ENCODE measurements at places on chromosomes 4 and X. TPM values are rescaled to one million over a fixed set of nuclear protein-coding genes. Genes with fewer than 3 reads are reported as not detected.
A peak's percentile ranks its signal among the peaks of the same experiment; 100 is the strongest.

DNA sequence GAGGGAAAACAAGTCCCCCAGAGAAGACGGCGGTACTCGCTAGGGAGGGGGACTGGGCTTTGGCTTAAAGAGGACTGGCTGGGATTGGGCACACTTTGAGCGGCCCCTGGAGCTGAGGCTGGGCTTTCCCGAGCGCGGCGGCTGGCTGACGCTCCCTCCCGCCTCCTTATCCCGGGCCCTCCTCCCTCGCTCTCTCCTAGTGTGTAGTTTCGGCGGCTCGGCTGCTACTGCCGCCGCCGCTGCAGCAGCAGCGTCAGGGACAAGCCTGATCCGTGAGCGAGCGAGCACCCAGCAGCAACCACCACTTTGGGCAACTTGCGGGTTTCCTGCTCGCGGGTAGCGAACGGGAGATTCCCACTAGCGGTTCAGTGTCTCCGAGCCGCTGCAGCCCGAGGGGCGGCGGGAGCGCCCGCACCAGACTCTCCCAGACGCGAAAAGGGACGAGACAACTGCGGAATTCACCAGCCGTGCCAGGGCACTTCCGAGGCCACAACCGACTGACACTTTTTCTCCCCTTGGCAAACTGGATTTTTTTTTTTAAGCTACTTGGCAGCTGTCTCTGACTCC lies 632 bp upstream of the PCDH7 start:
- peak overlapping the region; percentile 62 for H3K4me3 ChIP-seq
- H3K27me3 ChIP-seq = no peaks in the 10 kb centered on the region
- H3K27ac ChIP-seq = peak overlapping the region; percentile 78
- H3K4me1 ChIP-seq = peaks cover 24% of the 10 kb centered on the region
- H3K36me3 ChIP-seq = no peaks in the 10 kb centered on the region

DNA sequence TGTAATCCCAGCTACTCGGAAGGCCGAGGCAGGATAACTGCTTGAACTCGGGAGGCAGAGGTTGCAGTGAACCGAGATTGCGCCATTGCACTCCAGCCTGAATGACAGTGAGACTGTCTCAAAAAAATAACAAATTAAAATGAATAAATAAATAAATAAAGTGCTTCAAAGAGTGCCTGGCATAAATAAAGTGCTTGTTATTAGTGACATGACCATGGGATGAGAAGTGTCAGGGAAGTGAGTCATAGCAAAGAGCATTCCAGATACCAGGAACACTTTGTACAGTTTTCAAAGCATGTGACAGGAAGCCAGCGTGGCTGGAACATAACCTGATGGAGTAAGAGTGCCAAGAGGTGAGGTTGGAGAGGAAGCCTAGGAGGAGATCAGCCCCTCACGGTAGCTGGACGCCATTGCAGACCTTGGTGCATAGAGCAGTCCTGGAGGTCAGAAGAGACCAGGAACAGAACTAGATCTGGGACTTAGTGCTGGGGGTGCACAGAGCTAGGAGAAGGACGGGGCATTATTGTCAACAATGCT lies 6.0 kb upstream of the WDR13 start:
- H3K4me1 ChIP-seq = no peaks in the 10 kb centered on the region
- H3K36me3 ChIP-seq = no peaks in the 10 kb centered on the region
- H3K27ac ChIP-seq = peak overlapping the region; percentile 69
- H3K27me3 ChIP-seq = no peaks in the 10 kb centered on the region
- H3K4me3 ChIP-seq = no peak overlapping the region
- DNase-seq = no peak

DNA sequence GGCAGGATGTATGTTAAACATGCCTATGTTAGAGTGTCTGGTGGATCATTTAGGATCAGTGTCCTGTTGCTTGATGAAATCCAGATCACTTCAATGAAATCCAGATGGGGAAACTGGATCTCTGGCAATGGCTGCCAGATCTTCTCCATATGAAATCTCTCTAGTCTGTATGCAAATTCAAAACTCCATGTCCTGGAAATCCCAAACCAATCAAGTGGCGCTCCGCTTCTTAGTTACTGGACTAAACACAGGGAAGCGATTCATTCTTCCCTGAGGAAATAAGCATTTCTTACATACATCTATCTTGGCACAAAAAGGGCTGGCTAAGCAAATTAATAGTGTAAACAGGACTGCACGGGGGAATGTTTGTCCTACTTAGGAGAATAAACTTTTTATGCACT lies 94.9 kb downstream of the HDAC8 start:
- H3K27ac ChIP-seq = no peak overlapping the region
- H3K36me3 ChIP-seq = no peaks in the 10 kb centered on the region
- no peak for DNase-seq
- no peak overlapping the region for H3K4me3 ChIP-seq

ADGRG2 gene
- total RNA-seq = 2.0 TPM

DNA sequence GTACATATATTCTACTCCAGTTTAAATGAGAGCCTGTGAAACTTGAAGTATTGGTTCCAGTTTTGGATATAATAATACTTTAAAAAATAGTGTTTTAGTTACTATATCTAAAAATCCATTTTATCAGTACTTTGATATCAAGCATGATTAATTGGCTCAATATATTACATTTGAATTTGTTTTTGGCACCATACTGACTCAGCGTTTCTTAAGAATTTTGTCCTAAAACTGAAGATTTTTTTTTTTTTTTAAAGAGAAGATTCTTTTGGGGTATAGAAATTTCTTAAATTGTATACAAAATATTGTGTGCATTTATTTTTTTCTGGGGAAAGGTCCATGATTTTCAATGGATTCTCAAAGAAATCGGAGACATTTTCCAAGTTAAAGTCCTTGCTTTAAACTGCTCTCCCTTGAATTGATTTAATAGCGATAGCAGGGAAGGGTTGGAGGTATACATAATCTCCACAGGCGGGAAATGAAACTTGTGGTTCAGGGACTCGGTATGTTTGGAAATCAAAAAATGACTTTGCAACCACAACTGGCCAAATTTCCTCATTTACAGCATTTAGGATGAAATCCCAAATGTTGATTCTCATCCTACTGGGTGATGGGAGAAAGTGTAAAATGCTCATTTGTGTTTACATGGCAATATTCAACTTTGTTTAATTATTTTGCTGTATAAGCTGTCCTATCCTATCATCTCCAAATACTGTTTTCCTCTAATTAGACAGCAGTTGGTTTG lies 62.3 kb downstream of the TMA16 start:
- H3K36me3 ChIP-seq = no peaks in the 10 kb centered on the region
- no peak overlapping the region for H3K4me3 ChIP-seq
- H3K27me3 ChIP-seq = no peaks in the 10 kb centered on the region
- H3K4me1 ChIP-seq = no peaks in the 10 kb centered on the region

NPY2R gene
- 0.49 TPM for total RNA-seq

C4orf50 gene
- total RNA-seq = 0.49 TPM

DNA sequence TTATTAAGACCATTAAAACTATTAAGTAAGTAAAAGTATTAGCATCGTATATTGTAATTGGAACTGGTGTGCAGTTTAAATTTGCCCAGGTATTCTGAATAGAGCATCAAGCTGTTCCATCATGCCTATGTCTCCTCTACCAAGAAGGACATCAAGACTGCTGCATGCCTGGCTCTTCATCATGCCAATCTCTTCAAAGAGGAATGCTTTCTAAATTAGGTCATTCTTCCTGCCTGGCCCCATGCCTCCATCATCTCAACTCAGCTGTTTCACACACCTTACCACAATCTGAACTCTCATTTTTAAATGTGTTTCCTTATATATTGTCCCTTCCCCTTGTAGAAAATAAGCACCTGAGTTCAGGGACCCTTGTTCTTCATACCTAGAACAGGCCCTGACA lies 270.5 kb upstream of the PPARGC1A start:
- no peak overlapping the region for H3K27ac ChIP-seq
- no peaks in the 10 kb centered on the region for H3K4me1 ChIP-seq
- no peak for DNase-seq
- H3K4me3 ChIP-seq = no peak overlapping the region
- H3K36me3 ChIP-seq = no peaks in the 10 kb centered on the region

KDM6A gene
- total RNA-seq = 44.2 TPM

POLN gene
- 3.9 TPM for total RNA-seq

DNA sequence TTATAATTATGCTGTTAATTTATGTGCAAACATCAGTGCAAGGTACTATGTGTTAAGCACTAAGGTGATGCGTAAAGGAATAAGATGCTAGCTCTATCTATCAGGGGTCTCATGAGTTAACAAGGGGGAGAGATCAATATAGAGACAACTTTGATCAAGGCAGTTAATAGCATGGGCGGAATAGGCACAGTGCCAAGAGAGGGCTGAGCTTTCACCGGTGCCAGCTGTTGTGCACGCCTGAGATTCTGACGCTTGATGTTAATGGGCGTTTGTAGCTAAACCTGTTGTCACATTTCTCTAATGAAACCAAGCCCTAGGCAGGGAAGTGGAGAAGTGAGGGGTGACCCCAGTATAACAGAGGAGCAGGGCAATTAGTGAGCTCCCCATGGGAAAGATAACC lies 86.0 kb upstream of the NMU start:
- no peaks in the 10 kb centered on the region for H3K27me3 ChIP-seq
- DNase-seq = no peak
- H3K36me3 ChIP-seq = no peaks in the 10 kb centered on the region
- no peak overlapping the region for H3K4me3 ChIP-seq
- no peak overlapping the region for H3K27ac ChIP-seq
- H3K4me1 ChIP-seq = no peaks in the 10 kb centered on the region

SHISA3 gene
- 4.4 TPM for total RNA-seq

DNA sequence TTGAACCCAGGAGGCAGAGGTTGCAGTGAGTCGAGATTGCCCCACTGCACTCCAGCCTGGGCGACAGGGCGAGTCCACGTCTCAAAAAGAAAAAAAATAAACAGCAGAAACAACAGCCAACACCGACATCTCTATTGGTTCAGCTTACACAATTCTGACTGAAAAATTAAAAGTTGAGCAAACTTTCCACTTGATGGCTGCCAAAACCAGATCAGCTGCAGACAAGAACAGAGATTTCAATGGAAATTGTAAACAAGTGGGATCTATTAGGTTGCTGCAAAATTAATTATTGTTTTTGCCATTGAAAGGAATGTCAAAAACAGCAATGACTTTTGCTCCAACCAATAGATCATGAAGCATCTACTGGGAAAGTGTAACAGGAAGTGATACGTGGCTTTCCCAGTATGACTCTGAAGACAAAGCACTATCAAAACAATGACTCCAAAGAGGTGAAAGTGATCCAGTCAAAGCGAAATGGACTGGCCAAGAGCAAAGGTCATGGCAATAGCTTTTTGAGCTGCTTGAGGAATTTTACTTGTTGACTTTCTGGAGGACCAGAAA lies 26.3 kb downstream of the UPF3B start:
- H3K4me1 ChIP-seq = no peaks in the 10 kb centered on the region
- no peaks in the 10 kb centered on the region for H3K27me3 ChIP-seq

GRCh38 chrX:136768469-136769084 lies 12.2 kb downstream of the ARHGEF6 start:
- H3K27me3 ChIP-seq = no peaks in the 10 kb centered on the region
- H3K4me3 ChIP-seq = no peak overlapping the region
- peak overlapping the region; percentile 91 for H3K27ac ChIP-seq
- peaks cover 13% of the 10 kb centered on the region for H3K4me1 ChIP-seq
- H3K36me3 ChIP-seq = no peaks in the 10 kb centered on the region

Data from vagina (tissue), 2 donors.